ENCODE measurements at places on chromosomes 1 and 21.

GRCh38 chr1:165365341-165365740 lies 8.8 kb upstream of the LMX1A start:
- no peak for DNase-seq

DNA sequence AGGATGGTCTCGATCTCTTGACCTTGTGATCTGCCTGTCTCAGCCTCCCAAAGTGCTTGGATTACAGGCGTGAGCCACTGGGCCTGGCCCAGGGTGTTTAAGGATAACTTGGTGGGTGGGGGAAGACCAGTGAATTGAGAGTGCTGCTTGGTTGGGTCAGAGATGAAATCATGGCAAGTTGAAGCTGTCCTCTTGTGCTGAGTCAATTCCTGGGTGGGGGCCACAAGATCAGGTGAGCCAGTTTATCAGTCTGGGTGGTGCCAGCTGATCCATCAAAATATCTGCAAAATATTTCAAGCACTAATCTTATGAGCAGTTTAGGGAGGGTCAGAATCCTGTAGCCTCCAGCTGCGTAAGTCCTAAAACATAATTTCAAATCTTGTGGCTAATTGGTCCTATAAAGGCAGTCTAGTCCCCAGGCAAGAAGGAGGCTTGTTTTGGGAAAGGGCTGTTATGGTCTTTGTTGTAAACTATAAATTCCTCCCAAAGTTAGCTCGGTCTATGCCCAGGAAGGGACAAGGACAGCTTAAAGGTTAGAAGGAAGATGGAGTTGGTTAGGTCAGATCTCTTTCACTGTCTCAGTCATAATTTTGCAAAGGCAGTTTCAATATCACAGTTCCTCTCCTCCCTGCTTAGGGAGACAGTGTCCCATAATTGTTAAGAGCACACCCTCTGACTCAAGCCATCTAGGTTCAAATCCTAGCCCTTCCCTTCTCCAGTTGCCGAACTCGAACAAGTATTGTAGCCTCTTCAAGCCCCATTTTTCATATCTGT lies 66.8 kb upstream of the BACH1 start:
- DNase-seq = no peak

- DNase-seq = no peak
Observed at GRCh38 chr1:92837062-92837461, 5.2 kb downstream of the RPL5 start.

DNA sequence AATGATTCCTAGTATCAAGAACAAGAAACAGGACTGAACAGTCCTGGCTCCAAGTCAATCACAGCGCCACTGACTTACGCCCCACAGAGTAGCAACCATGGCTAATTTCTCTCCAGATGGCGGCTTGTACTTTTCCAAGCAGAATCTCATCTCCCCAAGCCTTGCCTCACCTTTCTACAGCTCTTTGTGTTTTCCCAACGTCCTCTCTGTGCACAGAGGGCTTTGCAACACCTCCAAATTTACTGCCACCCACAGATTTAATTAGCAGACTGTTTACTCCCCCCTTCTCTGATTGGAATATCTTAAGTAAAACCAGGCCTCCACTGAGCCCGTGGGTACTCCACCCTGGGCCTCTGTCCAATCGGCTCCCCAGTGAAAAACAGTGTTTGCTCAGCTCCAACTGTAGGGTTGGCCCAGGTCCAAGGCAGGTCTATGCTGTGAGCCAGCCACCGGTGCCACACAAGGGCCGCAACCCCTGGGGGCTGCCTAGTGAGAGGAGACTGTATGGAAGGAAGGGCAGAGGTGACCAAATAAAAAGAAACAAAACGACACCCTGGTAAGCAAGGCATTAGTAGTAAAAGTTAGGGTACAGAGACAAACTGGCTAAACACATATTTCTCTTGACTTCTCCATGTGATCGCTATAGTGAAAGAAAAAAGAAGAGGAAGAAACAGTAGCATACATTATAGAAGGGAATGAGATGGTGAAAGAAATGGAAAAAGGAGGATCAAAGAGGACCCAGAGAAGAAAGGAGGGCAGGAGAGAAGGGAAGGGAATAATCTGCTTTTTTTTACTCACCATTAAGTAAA lies 128.4 kb upstream of the SOD1 start:
- DNase-seq = no peak

GRCh38 chr1:45010855-45011811 lies at the start of gene HECTD3:
TSS of gene HECTD3 (minus strand) at chr1:45011324. CDS start at chr1:45011257, 67 bp downstream.
- peak; percentile 43 for DNase-seq
